ENCODE measurements at places on chromosomes 5 and 9.
A peak's percentile ranks its signal among the peaks of the same experiment; 100 is the strongest.

- no peak for DNase-seq
Measured at GRCh38 chr9:37229882-37230482, 109.6 kb downstream of the ZCCHC7 start.

DNA sequence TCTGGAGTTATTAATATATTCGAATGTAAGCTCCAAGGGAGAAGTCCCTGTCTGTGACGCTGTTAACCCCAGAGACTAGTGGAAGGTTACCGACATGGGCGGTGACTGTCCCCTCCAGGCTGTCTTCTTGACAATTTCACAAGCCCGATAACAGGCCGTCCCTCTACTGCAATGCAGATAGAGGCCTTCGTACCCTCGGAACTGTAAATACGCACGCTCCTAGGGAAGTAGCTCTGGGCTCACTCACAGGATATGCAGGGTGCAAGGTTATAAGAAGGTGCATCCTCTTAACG is 680 bp upstream of the RFK start:
- no peak for DNase-seq

DNA sequence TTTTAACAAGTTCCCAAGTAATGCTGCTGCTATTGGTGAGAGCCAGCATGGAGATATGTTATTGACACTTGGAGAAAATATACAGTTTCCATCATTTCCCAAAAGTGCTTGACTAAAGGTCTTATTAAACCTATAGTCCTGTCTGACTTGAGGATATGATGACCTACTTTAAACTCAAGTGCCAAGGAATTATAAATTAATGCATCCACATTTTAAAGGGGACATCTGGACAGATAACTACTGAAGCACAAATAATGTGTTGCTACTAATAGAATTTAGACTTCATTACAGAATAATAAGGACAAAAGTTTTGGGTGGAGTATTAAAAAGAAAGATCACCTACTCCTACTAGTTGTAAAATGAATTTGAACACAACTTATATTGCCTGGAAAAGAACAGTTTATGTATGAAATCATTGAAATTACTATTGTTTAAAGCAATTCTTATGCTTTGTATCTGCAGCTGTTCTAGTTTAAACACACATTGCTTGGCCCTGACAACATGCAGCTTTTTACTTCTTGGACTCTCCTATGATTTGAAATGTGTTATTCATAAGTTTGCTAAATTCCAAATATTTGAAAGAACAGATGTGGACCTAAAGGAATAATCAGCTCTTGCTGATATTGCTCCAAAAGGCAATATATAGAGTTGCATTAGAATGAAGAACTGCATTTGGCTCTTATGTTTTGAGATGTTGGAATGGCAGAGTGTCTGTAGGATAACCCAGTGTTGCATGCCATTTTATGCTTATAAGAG is 73.4 kb downstream of the SGCD start:
- peak; percentile 78 for DNase-seq

DNA sequence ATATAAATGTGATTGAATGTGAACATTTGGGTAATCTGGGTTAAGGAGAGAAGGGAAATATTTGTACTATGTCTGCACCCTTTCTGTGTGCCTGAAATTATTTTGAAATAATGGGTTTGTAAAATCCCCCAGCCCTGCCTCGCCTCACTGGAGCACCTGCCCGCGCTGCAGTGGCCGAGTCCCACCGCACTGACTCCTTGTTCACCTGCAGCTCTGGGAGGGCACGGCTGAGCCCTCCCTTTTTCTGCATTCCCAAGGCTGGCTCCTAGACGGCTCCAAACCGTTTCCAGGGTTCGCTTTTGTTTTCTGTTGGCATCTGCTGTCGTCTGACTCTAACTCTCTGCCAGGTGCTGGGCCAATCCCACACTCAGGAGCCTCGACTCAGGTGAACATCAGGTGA is 17.6 kb upstream of the PPP1R26 start:
- no peak for DNase-seq

GRCh38 chr5:102959055-102959454 is 160.9 kb downstream of the GIN1 start:
- peak; percentile 26 for DNase-seq

- DNase-seq = no peak
Measured at GRCh38 chr9:114836769-114837168, 30.9 kb upstream of the TNFSF15 start.

DNA sequence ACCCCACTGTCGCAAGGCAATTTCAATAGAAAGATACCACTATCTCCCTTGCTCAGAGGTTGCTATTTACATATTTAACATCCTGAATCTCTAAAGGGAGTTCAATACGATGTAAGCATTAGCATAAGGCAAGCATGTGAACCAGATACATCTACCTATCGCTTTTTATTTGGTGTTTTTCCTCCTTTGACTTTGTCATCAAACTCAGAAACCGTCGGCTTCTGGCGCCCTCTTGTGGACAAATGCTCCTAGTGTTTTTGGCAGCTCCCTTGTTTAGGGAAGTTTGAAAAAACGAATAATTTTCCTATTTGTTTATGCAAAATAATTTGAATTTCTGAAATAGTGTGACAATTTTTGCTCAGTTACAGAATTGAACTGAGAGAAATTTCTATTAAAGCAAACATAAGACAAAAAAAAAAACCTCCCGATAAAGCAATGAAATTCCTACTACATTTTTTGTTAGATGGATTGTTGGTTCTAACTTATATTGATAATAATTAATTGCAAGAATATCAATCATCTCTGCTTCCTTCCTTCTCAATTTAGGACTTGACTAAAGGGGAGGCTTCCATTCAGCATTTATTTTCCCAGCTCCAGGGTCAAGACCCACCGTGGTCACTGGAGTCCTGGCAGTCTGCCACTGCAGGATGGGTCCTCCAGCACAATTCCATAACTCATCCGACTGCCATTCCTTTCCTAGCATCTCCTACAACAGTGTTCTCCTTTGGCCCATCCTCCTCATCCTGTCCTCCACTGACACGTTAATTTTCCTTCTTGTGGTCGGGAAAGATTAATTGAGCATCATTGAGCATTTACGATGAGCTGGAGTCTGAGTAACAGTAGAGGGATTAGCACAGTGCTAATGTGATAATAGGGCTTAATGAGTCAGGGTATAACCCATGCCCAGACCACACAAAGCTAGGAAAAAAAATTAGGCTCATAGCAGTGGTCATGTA is 131.8 kb upstream of the CHD1 start:
- peak; percentile 68 for DNase-seq

DNA sequence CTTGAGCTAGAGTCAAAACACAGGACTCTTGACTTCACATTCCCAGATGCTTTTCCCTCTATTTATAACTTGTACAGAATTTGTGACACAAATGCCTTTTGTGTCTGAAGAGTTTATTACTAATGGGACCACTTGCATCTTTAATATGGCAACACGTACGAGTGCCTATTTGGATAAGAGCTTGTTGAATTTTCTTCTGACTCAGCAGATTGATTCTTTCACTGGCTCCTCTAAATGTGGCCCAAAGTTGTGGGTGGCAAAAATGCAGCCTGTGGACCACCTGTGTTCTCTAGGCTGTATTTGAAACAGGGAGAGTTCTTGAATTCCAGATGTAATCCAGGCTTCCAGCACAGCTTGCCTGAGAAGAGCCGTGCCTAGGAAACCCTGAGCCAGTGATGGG is 34.1 kb upstream of the ERCC6L2 start:
- no peak for DNase-seq

GRCh38 chr9:124899845-124900244 is 37.9 kb downstream of the ARPC5L start:
- no peak for DNase-seq

GRCh38 chr5:4079831-4080230 is 484.2 kb downstream of the IRX1 start:
- no peak for DNase-seq

DNA sequence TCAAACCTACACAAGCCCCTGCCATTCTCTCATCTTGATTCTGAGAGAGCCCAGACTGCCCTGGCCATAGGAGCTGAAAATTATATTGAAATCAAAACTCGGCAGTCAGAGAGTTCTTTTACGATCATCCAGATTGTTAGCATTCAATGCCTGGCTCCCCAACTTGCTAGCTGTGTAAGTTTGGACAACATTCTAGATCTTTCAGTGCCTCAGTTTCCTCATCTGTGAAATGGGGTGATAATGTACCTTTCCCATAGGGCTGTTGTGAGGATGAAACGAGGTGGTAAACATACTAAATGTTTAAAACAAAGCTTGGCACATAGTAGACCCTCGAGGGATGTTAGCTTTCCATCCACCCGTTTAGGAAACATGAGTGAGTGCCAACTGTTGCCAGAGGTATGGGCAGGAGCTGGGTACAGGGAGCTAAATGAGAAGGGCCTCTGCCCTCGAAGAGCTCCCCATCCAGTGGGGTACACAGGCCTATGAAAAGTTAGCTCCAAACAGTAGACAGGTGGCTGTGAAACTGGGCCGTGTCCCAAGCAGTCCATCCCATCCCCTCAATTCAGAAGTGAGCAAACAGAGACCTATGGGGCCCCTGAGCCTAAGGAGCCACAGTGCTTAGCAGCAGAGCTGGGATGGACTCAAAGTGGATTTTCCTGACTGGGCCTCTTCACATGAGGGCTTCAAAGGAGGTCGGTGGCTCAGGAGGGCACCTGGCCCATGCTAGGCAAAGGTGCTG is 17.3 kb upstream of the IGFBPL1 start:
- DNase-seq = no peak

- DNase-seq = no peak
Measured at GRCh38 chr5:87887247-87887646, 381.4 kb downstream of the TMEM161B start.

- no peak for DNase-seq
Measured at GRCh38 chr5:78236046-78236445, 58.5 kb downstream of the AP3B1 start.

DNA sequence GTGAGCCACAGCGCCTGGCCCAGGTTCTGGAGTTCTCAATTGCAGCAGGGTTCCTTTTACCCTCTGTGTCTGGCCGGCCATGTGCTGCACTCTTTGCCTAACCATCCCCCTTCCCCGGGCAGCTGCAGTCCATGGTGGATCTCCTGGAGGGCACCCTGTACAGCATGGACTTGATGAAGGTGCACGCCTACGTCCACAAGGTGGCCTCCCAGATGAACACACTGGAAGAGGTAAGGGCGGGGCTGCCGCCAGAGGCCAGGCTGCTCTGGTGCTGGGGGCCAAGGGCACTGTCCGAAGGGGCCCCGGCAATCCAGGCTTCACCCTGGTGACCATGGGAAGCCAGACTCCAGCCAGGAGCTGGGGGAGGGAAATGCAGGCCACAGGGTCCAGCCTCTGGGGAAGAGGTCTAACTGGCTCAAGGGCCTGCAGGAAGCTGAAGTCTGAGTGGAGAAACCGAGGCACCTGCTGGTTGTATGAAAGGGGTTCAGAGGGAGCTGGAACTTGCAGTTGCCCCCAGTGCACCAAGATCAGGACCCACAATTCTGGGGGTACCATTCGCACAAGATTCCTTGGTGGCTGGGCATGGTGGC is 18.1 kb downstream of the OLFML2A start:
- no peak for DNase-seq

DNA sequence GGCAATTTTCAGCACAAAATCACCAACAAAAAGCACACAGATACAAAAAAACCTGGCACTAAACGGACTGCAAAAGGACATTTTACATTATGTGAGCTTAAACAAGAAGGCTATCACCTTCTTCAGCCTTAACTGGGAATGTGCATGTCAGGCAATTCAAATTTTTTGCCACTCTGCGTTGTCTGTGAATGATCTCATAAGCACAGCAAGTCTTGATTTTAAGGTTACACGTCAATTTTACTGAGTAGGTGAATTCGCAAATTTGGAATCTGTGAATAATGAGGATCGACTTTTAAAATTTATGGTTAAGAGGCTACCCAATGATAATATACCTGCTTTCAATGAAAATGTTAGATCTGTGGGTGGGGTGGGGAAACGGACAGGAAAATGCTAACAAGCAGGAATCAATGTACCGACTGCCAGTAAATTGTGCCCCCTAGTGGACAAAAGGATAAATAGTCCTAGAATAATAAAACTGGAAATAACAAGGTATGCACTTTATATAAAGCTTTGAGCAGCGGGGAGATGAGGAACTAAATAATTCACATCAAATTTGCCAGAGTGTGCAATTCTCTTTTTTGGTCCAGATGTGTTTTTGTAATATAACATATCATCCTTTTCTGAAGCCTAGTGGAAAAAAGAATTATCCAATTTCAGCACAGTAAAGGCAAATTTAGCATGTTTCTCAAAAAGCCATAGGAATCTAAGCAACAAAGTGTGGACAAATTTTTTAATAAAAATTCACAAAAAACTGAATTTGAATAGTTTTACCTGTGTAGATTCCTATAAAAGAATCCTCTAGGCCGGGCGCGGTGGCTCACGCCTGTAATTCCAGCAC is 20.5 kb downstream of the EQTN start:
- peak; percentile 82 for DNase-seq

GRCh38 chr9:113677057-113677456 is 199.1 kb upstream of the ZNF618 start:
- no peak for DNase-seq

- no peak for DNase-seq
Measured at GRCh38 chr5:178090856-178091255, 22.5 kb upstream of the N4BP3 start.

- DNase-seq = no peak
Measured at GRCh38 chr5:6389397-6389796, 11.1 kb upstream of the MED10 start.

DNA sequence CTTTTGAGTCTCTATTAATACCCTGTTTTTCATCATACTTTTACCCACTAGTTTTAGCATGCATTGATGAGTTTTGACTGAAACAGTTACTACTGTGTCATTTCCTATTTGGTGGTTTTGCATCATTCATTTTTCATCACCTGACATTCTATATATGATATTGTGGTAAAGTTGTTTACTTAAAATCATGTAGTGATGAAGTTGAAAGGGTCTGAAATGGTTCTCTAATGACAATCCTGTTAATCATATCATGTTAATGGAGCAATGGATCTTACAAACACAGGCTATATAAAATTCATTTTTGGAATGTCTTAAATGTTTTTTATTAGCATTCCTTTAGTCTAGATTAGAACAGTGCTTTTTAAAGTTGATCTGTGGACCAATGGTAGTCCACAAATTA is 84.1 kb downstream of the ERBIN start:
- DNase-seq = no peak

GRCh38 chr5:40754381-40755092 is 1.2 kb downstream of the TTC33 start:
- DNase-seq = no peak

- no peak for DNase-seq
Measured at GRCh38 chr5:129246088-129246487, 151.5 kb downstream of the ISOC1 start.

- DNase-seq = no peak
Measured at GRCh38 chr9:129232839-129233591, 55.0 kb upstream of the IER5L start.

- DNase-seq = peak; percentile 53
Measured at GRCh38 chr9:89678396-89679015, 73.7 kb downstream of the GADD45G start.

- no peak for DNase-seq
Measured at GRCh38 chr5:91703128-91703527, 320.0 kb upstream of the ARRDC3 start.

DNA sequence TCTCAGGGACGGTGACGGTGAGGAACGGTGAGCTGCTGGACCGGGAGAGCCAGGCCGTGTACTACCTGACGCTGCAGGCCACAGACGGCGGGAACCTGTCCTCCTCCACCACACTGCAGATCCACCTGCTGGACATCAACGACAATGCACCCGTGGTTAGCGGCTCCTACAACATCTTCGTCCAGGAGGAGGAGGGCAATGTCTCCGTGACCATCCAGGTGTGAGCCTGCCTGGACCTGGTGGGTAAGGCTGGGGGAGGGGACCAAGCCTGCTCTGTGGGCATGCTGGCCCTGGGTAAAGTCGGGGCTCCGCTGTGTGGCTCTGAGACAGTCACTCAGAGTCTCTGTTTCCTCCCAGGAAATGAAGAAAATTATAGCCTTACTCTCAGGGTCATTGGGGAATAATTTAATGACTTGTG is 29.3 kb downstream of the CDHR2 start:
- DNase-seq = no peak

- DNase-seq = no peak
Measured at GRCh38 chr9:91346644-91347043, 15.1 kb downstream of the AUH start.

Measured in muscle of back (tissue), 13 donors.